ENCODE measurements at places on chromosomes 5 and 9.

- no peak for DNase-seq
These were observed 181.7 kb upstream of the TLX3 start for GRCh38 chr5:171127314-171127713.

- no peak for DNase-seq
These were observed 302.0 kb upstream of the DMAC1 start for GRCh38 chr9:8101607-8102006.

DNA sequence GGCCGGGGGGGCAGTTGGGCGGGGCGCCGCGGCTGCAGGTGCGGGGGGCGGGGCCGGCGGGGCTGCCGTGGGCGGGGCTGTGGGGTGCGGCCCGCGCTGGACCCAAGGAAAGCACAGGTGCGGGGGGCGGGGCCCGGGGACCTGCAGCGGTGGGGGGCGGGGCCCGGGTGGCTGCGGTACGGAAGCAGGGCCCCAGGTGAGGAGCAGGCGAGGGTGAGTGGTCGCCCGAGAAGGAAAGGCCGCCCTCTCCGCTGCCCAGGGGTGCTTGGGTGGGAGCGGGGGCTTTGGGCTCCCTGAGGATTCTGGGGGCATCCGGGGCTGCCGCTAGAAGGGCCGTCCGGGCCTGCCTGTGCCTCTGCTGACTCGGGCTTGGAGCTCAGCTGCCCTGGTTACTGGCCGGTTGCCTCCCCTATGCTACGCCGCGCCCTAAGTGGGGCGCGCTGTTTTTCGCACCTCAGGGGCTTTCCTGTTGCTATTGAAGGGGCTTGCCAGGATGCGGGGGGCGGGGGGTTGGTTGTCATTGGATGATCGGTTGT, 767 bp downstream of the RALGPS1 start:
- DNase-seq: peak; percentile 43

DNA sequence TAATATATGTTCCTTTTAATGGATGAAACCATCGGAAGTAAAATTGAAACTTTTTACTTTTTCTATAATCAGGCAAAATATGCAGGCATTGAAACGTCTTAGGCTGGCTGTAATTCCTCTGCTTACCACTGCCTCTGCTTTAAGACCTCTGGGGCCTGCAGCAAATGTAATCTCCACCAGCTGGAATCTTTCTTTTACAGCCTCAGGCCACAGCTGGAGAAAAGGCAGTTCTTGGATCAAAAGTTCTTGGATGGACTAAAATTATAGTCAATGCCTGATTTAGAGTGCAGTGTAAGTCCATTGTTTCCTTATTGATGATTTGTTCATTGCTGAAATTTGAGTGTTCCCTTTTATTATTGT, 396.7 kb downstream of the KCTD16 start:
- DNase-seq: no peak

GRCh38 chr5:176947847-176948246, 48.7 kb upstream of the HK3 start:
- DNase-seq: no peak

- peak; percentile 80 for DNase-seq
These were observed 98.3 kb downstream of the PPARGC1B start for GRCh38 chr5:149828161-149829011.

DNA sequence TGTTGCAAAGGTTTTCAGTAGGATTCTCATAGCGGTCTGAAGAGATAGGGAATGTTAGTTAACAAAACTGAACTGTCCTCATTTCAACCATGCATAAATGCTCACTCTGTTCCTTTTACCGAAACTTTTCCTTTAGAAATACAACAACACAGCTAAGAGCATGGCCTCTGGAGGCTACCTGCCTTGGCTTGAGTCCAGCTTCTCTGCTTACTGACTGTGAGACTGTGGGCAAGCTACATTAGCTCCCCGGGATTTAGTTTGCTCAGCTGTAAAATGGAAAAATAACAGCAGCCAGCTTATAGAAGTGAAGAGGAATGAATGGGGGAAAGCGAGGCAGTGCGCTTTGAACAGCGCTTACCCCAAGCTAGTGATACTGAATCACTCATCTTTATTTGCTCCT, 507.9 kb upstream of the DAP start:
- no peak for DNase-seq

GRCh38 chr9:84821431-84821830, 151.9 kb downstream of the NTRK2 start:
- no peak for DNase-seq

DNA sequence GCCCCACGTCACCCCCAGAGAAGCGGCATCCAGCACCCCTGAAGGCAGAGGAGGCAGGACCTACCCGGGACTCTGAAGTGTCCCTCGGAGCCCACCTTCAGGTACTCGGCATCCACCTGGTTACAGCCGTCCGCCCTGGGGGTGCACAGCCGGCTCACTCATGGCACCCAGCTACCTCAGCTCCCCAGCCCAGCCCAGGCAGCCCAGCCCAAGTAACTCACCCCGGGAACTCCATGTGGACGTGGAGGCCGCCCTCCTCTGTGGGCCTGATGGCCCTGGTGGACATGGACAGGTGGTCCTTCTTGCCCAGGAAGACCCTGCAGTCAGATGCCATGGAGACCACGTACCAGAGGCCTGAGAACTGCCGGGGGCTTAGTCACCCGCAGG, 676 bp downstream of the LCN15 start:
- no peak for DNase-seq

- DNase-seq: no peak
These were observed 48.4 kb downstream of the NDUFAF2 start for GRCh38 chr5:60993425-60993824.

- no peak for DNase-seq
These were observed 38.1 kb downstream of the LPAR1 start for GRCh38 chr9:111000202-111000601.

DNA sequence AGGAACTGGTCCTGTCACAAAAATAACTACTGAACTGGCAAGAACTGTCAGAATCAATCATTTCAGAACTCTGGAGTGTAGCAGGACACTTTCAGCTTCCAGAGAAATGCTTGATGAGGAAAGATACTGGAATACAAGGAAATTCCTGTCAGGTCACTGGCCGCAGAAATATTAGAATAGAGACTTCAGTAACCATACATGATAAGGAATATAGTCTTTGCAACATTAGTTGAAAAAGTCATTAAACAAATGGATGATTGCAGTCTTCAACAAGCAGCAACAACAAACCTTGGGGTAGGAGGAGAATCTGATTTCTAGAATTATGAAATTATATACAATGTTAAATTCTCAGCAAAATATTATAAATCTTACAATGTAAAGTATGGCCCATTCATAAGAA, 88.2 kb downstream of the CCDC192 start:
- no peak for DNase-seq

DNA sequence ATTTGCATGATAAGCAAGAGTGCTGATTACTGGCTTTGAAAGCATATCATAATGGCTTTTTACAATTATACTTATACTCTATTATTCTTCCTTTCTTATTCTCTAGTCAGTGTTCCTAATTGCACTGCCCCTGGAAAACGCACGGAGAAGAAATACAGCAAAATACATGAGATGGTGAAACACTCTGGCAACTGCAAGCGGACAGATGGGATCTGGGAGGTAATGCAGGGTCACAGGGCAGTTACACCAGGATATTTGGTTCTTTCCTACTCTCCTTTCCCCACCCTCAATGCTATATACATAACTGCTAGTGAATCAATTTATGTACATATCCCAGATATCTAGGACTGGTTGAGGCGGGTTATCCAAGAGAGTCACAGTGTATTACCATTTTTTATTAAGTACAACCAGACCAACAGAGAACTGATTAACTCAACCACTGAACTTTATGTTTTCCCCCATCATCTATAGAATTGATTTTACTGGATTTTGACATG, 423.7 kb downstream of the ZSWIM6 start:
- no peak for DNase-seq

- DNase-seq: no peak
These were observed 69.3 kb downstream of the SGCD start for GRCh38 chr5:156396063-156396829.

- DNase-seq: no peak
These were observed 377.2 kb upstream of the KLF4 start for GRCh38 chr9:107866711-107867311.

- no peak for DNase-seq
These were observed 26.1 kb upstream of the FCN1 start for GRCh38 chr9:134943836-134944235.

- no peak for DNase-seq
These were observed 226.3 kb downstream of the AOPEP start for GRCh38 chr9:94952565-94953373.

DNA sequence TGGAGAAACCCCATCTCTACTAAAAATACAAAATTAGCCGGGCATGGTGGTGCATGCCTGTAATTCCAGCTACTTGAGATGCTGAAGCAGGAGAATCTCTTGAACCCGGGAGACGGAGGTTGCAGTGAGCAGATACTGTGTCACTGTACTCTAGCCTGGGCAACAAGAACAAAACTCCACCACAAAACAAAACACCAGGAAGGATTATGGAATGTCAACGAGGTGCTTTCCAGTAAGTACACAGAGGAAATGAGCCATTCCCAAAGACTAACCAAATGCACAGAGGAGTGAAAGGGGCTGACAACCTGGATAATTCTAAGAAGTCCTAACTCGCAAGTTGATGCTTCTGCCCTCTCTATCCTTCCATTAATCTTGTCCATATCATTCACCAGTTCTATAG, 126.1 kb upstream of the RETREG1 start:
- no peak for DNase-seq

GRCh38 chr9:118652912-118653311, 716.3 kb downstream of the BRINP1 start:
- no peak for DNase-seq

GRCh38 chr5:54388409-54388808, 67.1 kb upstream of the HSPB3 start:
- no peak for DNase-seq

DNA sequence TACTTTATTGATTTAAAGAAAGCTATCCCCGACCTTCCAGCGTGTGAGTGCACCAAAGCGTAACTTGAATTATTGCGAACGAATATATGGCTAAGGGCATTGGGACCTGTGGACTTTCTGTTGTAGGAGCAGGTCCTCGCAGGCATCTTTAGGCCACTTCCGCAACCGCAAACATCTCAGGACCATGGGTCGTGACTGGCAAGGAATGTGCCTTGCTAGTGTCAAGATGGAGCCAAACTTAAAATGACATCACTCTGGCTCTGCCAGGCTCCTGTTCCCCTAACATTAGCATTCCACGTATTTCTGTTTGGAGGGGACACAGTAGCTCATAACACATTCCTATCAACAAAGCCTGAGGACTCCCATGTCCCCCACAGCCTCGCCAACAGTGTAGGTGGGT, 44.1 kb upstream of the OLFM1 start:
- DNase-seq: no peak

DNA sequence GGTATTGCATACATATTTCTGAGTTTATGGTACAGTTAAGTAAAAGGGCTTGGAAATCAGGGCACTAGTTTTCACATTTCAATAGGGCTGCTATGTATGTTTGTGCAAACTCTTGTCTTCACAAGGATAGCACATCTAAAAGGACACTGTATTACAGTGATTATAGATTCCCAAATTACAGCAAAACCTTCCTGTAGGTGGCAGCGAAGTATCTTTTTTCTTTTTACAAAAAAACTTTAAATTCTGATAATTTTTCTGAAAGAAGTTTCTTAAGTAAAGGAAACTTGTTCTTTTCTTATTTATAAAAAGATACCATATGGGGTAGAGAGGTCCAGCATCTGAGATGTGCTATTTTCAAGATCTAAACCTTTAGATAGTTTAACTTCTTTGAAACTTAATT, 337.8 kb downstream of the PTPRD start:
- DNase-seq: no peak

DNA sequence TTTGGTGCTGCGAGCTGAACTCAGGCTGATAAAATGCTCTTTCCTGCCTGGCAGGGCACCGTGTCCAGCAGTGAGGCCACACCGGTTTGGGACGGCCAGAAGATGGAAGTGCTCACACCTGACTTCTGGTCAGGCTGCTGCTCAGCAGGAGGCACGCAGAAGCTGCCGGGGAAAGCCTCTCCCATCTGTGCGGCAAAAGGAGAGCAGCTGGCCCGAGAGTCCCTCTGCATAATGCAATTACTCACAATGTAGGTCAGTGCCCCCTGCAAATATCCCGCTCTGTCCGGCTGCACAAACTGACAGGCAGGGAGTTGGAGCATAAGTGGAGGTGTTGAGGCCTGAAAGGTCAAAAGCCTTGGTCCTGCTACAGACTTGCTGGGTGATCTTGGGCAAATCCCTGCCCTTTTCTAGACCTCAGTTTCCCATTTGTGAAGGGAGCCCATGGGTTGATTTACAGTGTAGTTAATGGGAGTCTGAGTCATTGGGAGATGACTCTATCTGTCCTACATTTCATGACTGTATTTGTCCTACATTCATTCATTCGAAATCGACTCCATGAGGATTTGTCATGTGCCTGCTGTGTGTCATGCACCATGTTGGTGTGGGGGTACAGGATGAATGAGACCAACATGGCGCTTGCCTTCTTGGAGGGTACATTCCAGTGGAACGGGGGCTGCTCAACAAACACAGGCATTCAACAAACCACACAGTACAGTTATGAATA, 61.8 kb upstream of the TBC1D2 start:
- DNase-seq: no peak

DNA sequence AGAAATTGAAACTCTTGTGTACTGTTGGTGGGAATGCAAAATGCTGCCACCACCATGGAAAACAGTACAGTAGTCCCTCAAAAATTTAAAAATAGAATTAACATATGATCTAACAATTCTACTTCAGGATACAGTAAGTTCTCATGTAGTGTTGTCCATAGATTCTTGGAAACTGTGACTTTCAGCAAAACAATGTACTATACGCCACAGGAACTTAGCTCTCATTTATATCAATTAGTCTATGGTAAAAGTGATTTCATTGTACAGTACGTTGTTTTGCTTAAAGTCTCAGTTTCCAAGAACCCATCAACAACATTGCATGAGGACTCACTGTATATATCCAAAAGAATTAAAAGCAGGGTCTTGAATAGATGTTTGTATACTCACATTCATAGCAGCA, 233.5 kb upstream of the GAS1 start:
- no peak for DNase-seq

DNA sequence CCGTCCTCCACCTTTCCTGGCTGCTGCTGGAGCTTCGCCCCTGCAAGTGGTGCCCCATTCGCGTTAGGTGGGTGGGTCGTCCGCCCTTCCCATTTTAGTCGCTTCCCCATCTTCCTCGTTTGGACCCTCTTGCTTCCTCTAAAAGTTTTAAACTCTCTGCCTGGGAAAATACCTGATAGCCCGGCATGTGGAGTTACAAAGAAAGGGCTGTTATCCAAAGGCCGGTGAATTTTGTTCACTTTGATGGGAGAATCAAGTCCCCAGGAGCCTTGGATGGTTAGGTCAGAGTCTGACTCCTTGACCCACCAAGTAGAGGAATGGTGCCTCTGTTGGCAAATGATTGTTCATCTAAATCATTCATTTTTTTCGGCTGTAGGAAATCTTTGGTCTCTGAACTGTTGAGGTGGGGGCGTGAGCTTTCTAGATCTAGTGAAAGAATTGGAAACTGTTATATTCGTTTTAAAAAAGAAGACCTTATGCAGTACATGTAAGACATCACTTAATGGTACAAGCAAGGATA, 29.5 kb upstream of the APC start:
- DNase-seq: no peak

- no peak for DNase-seq
These were observed 52.6 kb downstream of the PUM3 start for GRCh38 chr9:2791246-2791645.

All from activated naive CD4-positive, alpha-beta T cell treated with anti-CD3 and anti-CD28 coated beads, Interleukin-2, amount 50 U/mL, for 16 hours (primary cell).